ENCODE measurements at places on chromosomes 1 and 21. TPM values are rescaled to one million over a fixed set of nuclear protein-coding genes. Genes with fewer than 3 reads are reported as not detected.

The B4GALT2 gene
- 50.9 TPM for total RNA-seq

The RIMKLA gene
- 1.3 TPM for total RNA-seq

GRCh38 chr1:18960409-18960808 lies 3.9 kb upstream of the IFFO2 start:
- peaks cover 18% of the 10 kb centered on the region for H3K36me3 ChIP-seq
- peaks cover 31% of the 10 kb centered on the region for H3K27me3 ChIP-seq
- H3K27ac ChIP-seq: no peak overlapping the region
- DNase-seq: no peak

- H3K27me3 ChIP-seq: no peaks in the 10 kb centered on the region
- DNase-seq: no peak
- peaks cover 8% of the 10 kb centered on the region for H3K36me3 ChIP-seq
- H3K4me1 ChIP-seq: peaks cover 17% of the 10 kb centered on the region
Observed at GRCh38 chr1:207863893-207864535, 46.9 kb downstream of the CD34 start.

DNA sequence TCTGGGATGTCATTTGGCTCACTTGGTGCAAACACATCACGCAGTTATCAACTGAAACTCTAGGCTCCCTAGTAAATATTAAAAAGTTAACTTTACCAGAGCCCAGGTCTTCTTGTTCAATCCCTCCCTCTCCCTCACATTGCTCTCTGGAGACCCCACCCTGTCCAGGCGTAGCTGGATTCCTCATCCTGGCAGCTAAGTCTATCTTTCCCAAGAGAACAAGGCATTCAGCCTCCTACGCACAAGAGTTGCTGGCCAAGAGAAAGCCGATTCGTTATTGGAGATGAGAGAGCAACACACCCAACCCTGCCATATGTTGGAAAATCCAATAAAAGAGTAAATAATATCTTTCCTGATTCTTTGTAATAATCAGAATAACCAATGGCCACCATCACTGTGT lies 117.9 kb downstream of the SLC30A10 start:
- peaks cover 26% of the 10 kb centered on the region for H3K27me3 ChIP-seq
- no peak overlapping the region for H3K4me3 ChIP-seq
- no peak for DNase-seq

Data from Calu3 (cell line).